CD4-positive, alpha-beta memory T cell (primary cell): ENCODE measurements at places on chromosomes 16 and 17.

- peak; percentile 48 for DNase-seq
These were observed at the start of gene SDR42E2 for GRCh38 chr16:22161999-22162655. Gene SDR42E2, plus strand, starts transcription at chr16:22162506. Its CDS starts 3,077 bp downstream, at chr16:22165583.

- no peak for DNase-seq
These were observed 1.9 kb downstream of the ACSF3 start for GRCh38 chr16:89095491-89095951.

DNA sequence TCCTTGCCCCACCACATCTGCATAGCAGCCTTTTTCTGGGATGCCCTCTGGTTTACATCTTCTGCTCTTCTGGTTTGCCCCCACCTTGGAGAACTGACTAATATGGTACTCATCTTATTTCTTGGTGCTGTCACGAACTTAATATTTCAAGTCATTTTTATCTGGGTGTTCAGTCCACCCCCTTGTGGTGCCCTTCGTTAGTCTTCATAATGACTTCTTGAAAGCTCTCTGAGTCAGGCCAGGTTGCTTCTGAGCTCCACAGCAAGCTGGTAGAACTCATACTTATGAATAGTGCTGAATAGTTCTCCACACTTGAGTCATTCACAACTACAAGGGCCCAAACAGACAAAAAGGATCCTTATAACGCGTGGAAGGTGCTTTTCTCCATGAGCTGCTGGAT lies 35.8 kb upstream of the TEKT3 start:
- no peak for DNase-seq

DNA sequence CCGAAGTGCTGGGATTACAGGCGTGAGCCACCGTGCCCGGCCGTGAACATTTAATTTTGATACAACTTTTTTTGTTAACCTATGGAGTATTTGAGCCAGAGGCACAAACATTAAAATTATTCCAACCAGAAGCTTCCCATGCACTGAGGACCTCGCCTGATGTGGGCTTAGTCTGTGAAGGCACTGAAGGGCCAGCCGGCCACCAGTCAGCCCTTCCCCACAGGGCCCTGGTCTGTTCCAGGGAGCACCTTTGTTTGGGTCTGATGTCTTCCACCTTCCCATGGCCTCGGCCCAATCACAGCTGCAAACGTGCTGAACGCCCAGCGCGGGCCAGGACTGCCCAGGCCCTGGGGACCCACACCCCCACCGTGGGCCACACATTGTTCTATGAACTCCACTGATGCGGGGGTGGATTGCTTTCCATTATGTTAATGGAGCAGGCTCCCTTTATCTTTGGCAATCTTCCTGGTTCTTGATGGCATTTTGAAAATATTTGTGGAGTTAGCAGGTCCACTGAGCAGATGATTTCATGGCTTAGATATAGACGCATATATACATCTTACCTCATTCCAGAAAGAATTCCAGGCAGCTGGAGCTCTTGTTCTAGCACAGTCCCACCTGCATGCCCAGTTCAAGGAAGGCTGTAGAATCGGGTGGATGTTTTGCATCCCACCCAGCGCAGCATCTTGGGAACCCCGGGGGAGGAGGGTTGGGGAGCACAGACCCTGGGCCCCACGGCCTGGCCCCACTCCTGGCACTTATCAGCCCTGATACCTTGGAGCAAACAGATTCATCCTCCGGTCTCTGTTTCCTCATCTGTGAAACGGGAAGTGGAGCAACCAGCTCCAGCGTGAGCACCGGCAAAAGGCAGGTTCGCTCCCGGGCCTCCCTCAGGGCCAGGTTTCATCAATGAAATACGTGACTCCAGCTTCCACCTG lies 14.5 kb downstream of the SPIRE2 start:
- no peak for DNase-seq

- DNase-seq, result no peak
These were observed 3.7 kb upstream of the MRPL28 start for GRCh38 chr16:373848-374615.

- no peak for DNase-seq
These were observed 123.7 kb downstream of the METRNL start for GRCh38 chr17:83203073-83203471.

- no peak for DNase-seq
These were observed 107.8 kb downstream of the ENGASE start for GRCh38 chr17:79182176-79183042.

DNA sequence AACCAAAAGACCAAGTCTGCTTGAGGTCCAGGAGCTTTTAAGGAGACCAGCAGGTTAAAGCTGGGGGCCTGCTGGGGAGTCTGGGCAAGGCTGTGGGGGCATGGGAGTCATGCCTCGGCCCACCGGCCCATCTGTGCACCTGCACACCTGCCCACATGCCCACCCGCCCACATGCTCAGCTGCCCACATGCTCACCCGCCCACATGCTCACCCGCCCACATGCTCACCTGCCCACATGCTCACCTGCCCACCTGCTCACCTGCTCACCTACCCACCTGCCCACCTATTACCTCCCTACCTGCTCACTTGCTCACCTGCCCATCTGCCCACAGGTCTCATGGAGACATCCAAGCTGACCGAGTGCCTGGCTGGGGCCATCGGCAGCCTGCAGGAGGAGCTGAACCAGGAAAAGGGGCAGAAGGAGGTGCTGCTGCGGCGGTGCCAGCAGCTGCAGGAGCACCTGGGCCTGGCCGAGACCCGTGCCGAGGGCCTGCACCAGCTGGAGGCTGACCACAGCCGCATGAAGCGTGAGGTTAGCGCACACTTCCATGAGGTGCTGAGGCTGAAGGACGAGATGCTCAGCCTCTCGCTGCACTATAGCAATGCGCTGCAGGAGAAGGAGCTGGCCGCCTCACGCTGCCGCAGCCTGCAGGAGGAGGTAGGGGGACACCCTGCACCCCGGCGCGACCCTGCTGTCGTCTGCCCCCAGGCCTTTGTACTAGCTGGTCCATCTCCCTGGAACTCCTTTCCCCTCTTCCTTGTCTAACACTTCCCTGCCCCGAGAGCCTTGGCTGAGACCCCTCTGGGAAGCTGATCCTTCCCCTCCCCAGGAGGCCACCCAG lies 14.0 kb downstream of the CARD14 start:
- DNase-seq, result no peak

GRCh38 chr17:4632581-4632920 lies 8.9 kb downstream of the ALOX15 start:
- DNase-seq, result no peak

DNA sequence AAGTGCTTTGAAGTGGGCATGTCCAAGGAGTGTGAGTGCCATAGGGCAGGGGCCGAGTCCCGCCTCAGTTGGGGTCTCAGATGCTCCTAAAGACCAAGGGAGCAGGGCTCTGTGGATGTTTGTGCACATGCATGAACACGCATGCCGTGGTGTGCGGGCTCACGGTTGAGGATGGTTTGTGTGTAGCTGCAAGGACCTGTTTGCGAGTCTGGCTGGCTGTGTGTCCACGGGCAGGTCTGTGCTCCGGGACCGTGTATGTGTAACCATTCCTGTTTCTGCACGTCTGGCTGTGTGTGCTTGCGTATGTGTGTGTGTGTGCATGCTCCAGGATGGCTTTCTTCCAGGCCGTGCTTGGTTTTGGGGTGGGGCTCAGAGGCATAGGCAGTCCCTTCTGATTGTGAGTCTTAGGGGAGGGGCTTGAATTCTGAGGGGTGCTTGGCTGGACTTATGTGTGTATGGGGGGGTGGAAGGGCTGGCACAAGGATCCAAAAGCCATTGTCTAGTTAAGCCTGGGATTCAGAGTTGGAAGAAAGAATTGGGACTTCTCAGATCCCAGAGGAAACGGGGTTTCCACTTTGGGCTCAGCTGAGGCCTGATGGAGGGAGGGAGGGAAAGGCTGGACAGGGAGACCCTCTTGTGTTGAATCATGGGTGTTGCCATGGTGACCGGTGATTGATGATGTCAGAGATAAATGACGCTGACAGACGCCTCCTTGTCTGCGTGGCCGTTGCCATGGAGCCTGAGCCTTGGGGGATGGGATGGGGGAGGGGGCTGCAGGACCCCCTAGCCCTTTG lies 14.4 kb downstream of the GJD3 start:
- DNase-seq, result no peak

- DNase-seq, result no peak
These were observed 221.6 kb downstream of the FTO start for GRCh38 chr16:53925526-53925925.

GRCh38 chr16:85562093-85562786 lies 50.9 kb upstream of the GSE1 start:
- DNase-seq, result no peak

DNA sequence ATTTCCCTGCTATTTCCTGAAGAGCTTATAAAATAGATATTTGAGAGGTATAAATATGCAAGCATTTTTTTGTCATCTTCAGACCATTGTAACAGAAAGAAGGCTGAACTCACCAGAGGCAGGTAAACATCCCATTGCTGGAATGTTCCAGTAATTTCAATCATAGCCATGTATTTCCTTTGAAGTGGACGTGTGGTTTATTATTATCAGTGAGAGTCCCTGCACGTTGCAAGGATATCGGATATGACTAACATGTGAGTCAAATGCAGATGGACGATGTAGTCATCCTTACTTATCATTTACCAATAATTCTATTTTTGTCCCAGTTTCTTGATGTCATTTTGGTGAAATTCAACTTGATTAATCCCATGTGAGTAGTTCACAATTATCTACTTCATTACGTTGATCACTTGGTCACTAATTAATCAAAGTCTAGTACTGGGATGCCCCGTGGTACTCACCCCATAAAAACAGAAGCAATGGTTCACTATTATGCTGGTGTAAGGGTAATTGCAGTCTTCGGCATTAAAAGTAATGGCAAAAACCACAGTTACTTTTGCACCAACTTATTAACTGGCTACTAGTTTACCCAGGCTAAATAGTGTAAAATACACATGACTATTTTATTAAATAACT lies 89.5 kb downstream of the VAT1L start:
- DNase-seq, result no peak

DNA sequence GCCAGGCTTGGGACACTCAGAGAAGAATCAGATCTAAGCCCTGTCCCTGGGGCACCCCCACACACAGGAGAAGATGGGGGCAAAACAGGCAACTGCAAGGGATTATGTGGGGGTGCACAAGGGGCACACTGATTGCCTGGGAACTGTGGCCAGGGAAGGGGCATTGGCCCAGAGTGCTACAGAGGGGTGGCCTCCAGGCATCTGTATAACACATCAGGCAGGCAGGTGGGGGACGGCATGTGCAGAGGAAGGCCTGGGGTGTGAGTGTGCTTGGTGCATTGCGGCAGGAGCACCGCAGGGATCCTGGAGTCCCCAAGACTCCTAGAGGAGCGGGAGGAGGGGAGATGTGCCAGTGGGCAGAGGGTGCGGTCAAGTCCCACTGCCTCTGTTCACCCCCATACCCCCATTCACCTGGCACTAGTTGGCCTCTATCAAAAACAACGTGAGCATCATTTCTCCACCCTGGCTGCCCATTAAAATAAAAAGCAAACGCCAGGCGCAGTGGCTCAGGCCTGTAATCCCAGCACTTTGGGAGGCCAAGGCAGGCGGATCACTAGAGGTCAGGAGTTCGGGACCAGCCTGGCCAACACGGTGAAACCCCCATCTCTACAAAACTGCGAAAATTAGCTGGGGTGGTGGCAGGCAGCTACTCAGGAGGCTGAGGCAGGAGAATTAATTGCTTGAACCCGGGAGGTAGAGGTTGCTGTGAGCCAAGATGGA lies 41.5 kb downstream of the C16orf82 start:
- DNase-seq, result no peak

GRCh38 chr17:81095383-81095762 lies 60.4 kb downstream of the BAIAP2 start:
- DNase-seq, result no peak

DNA sequence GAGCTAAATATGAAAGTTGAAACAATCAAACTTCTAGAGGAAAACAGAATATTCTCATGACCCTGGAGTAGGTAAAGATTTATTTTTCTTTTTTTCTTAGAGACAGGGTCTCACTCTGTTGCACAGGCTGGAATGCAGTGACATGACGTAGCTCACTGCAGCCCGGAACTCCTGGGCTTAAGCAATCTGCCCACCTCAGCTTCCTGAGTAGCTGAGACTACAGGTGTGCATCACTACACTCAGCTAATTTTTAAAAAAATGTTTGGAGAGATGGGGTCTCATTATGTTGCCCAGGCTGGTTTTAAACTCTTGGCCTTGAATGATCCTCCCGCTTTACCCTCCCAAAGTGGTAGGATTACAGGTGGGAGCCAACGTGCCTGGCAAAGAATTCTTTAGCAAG lies 15.5 kb downstream of the IKZF3 start:
- no peak for DNase-seq

GRCh38 chr17:81054308-81054707 lies 19.4 kb downstream of the BAIAP2 start:
- no peak for DNase-seq

GRCh38 chr17:38417210-38417951 lies 10.9 kb upstream of the ARHGAP23 start:
- no peak for DNase-seq

- no peak for DNase-seq
These were observed 14.2 kb downstream of the TRPV3 start for GRCh38 chr17:3543453-3543852.

DNA sequence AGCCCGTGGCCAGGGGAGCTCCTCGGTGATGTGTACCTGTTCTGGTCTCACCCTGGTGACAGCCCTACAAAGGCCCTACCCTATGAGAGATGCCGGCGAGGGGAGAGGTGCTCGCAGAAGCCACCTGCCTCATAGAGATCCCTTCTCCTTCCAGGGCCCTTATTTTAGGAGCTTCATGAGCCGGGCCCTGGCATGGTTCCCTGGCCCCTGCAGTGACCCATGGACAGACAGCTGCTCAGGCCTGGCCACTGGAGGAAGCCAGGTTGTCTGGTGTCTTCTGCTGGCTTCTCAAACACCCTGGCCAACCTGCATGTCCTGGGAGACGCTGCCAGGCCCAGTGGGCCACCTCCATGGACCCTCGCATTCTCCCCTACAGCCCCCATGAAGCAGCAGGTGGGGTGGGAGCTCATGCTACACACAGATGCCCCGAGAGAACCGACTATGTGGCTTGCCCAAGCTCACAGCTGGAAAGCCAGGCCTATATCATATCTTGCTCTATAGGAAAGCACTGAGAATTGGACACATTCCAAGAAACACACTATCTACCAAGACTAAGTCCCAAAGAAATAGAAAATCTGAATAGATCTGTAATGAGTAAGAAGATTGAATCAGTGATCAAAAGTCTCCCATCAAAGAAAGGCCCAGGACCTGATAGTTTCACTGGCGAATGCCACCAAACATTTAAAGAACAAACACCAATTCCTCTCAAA lies 7.2 kb upstream of the AATK start:
- DNase-seq, result no peak

DNA sequence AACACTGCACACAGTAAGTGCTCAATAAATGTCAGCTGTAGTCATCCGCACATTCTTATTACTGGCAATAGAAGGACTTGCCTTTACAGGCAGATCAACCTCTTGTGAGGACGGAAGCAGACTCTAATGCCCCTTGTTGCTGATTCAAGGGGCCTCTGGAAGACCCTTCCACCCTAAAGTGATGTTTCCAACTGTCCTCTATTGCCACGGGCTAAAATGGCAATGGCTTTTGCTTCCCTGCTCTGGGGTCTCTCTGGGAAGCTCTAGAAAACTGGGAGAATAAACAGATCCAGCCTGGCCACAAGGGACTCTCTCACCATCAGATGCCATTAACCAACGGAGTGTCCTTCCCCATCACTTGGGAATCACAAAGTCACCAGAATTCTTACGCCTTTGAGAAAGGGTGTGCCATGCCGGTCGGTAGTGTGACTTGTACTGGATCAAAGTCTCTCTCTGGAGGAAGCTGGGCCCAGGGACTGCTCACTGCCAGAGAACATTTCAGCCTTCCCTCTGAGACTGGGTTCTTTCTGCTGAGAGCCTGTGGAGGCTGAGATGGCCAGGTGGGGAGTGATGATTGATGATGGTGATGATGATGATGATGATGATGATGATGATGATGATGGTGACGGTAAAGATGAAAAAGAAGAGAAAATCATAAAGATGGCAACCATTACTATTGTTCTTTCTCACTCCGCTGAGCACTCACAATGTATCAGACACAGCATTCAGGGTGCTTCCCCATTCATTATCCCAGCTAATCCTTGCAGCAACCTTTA lies 146.8 kb downstream of the CYLD start:
- no peak for DNase-seq
